Mesothelial cell of epicardium (in vitro differentiated cells): ENCODE measurements at places on chromosomes 16 and 17.

- peaks cover 19% of the 10 kb centered on the region for H3K27me3 ChIP-seq
- H3K36me3 ChIP-seq: no peaks in the 10 kb centered on the region
- H3K4me3 ChIP-seq: no peak overlapping the region
- H3K27ac ChIP-seq: no peak overlapping the region
These were observed 18.0 kb upstream of the NDRG4 start for GRCh38 chr16:58481931-58482330.

GRCh38 chr16:58338205-58338604 is 43.4 kb upstream of the PRSS54 start:
- H3K27ac ChIP-seq: no peak overlapping the region
- peaks cover 6% of the 10 kb centered on the region for H3K4me1 ChIP-seq
- peaks cover 1% of the 10 kb centered on the region for H3K27me3 ChIP-seq
- DNase-seq: no peak

- H3K27me3 ChIP-seq: peaks cover 10% of the 10 kb centered on the region
- H3K36me3 ChIP-seq: no peaks in the 10 kb centered on the region
- H3K4me1 ChIP-seq: peaks cover 7% of the 10 kb centered on the region
These were observed 6.9 kb downstream of the PLLP start for GRCh38 chr16:57277586-57277985.

DNA sequence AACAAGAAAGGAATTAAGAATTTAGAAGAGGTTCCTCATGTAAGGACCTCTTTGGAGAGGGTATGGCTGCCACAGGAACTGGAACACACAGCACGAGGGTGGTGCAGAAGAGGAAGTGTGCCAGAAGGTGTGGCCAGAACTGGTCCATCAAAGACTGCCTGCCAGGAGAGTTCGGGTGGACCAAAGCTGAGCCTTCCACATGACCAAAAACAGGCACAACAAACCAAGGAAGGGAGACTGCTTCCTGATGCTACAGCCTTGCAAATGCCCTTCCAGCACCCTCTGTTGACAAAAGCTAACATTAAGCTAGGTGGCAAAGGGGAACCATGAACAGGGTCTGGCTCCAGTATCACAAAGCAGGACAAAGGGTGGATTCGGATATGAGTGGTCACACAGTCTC is 125.8 kb upstream of the TMEM97 start:
- no peak overlapping the region for H3K27ac ChIP-seq
- no peaks in the 10 kb centered on the region for H3K27me3 ChIP-seq
- peaks cover 24% of the 10 kb centered on the region for H3K36me3 ChIP-seq

GRCh38 chr16:19872935-19873334 is 11.7 kb downstream of the GPRC5B start:
- no peaks in the 10 kb centered on the region for H3K4me1 ChIP-seq
- H3K4me3 ChIP-seq: no peak overlapping the region
- H3K27me3 ChIP-seq: no peaks in the 10 kb centered on the region
- H3K27ac ChIP-seq: no peak overlapping the region
- no peak for DNase-seq
